COLO829 (cell line): ENCODE measurements at places on chromosomes 11 and 22.

DNA sequence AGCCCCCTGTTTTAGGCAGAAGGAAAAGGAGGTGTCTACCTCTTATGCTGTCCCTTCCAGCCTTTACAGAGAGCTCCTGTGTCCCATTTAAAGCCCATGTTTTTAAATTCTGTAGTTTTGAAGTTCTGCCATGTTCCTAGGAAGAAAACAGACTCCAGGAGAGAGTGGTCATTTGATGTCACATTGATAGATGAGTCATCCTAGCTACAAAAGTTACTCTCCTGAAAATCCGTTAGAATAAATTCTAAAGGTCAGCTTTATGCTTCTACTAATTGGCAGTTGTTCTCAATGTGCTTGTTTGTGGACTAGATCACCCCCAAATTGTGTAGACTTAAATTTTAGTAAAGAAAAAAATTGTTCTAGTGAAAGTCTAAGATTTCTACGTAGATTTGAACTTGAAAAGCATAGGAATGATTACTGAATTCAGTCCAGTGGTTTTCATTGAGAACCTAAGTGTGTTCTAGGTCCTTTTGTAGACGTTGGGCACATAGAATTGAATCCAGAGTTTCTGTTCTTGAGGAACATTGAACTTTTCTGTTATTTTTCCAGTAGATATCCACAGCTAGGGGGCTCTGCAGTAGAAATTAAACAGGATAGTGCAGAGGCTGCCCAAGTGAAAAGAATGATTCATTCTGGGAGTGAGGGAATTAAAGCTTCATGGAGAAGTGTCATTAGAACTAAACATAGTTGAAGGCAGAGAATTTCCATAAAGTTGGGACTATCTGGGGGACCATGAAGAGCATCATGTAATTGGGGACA lies 140.6 kb upstream of the RASSF10 start:
- DNase-seq: peak; percentile 81

DNA sequence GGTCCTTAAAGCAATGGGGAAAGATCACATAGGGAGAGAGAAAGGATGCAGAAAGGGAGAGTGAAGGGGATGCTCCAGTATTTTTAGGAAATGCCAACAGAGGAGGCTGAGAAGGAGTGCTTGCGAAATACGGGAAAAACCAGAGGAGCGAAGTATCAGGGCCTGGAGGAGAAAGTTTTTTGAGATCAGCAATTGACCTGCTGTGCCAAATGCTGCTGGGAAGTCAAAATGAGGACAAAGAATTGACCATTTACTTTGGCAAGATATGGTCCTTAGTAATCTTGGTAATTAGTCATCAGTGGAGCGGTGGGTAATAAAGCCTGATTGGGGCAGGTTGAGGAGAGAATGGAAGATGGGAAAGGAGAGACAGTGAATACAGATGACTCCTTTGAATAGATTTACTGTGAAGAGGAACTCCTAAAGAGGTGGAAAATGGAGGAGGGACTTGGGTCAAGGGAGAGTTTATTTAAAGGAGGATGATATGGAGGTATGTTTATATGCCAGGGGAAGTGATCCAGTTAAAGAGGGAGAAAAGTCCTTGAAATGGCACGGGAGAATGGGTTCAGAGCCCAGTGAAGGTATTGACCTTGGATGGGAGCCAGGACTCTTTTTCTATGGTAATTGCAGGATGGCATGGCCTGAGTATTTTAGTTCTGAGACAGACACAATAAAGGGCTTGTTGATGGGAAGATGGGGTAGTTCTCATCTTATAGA lies 111.5 kb downstream of the PKNOX2 start:
- peak; percentile 43 for DNase-seq

GRCh38 chr11:118896472-118896913 lies 12.8 kb downstream of the CXCR5 start:
- DNase-seq: no peak

- DNase-seq: no peak
Observed at GRCh38 chr11:117849781-117850414, 25.4 kb upstream of the FXYD2 start.

DNA sequence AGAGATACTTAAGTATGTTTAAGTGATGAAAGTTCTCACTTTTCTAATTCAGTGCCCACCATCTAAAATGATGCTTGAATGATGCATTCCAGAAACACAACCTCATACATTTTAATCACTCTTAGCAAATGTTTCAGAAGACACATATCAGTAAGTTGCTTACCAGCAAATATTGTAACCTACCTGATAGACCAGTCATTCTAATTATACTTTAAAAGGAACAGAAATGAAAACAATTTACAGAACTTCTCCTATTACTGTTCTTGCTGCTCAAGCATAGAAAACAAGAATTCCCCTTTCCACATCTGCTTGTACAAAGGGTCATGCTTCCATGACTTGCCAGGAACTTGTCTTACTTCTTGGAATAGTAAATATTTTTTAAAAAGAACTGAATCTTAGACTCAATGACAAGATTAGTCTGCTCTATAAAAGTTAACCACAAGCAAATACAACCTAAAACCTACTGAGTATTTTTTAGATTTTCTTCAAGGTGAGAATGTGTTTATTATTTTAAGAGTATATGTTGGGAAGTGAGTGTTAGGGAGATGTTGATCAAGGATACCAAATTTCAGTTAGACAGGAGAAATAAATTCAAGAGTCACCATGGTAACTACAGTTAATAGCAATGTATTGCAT lies 82.0 kb upstream of the SC5D start:
- no peak for DNase-seq

- peak; percentile 67 for DNase-seq
Observed at GRCh38 chr22:48089601-48090331, 1327.3 kb downstream of the TBC1D22A start.

DNA sequence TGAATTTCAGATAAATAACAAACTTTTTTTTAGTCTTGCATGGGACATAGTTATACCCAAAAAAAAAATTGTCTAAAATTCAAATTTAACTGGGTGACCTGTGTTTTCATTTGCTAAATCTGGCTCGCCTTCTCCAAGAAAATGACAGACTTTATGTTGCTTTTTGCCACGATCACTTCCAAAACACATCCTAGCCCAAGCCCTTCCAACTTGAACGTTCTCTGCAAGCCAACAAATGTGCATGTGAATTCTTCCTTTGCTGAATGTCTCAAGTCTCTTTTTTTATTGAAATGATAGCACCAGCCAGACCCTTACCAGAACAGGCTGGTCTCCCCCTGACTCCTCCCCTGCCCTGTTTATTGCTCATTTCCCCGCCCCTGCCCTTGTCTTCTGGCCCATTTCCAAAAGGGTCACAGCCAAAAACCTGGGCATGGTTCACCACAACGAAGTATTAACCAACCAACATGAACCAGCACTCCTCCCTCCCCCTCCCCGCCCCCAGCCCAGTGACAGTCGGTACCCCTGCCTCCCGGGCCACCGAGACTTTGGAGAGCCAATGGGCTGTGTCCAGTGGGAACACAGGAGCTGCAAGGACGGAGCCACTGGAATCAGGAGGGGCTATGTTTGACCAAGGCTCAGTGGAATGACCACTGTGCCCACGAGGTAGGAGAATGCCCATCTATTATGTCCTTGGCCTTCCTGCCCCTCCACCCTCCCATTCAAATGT lies 63.2 kb downstream of the BTG4 start:
- no peak for DNase-seq

- peak; percentile 42 for DNase-seq
Observed at GRCh38 chr11:88363648-88364065, 26.1 kb upstream of the CTSC start.

- no peak for DNase-seq
Observed at GRCh38 chr22:49160261-49161001, 667.2 kb downstream of the BRD1 start.

DNA sequence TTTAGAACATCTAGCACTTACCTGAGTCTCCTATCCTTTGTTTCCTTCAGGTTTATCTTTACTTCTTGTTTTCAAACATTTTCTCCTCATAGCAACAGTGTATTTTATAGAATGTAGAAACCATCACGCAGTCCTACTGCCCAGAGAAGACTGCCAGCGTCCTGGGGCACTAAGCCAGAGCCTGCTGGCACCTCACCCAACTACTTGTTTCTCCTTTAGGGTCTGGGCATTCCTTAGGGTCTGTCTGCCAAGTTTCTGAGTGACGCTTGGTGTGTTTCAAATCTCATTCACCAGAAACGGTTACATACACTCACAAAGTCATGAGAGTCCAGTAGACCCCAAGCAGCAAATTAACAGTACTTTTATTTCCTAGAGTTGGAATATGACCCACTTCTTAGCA lies 49.6 kb upstream of the SLC25A1 start:
- no peak for DNase-seq

GRCh38 chr11:86483940-86484794 lies 109.5 kb downstream of the CCDC81 start:
- DNase-seq: peak; percentile 94
